Fibroblast of mammary gland (primary cell): ENCODE measurements at places on chromosomes 12 and 14.

DNA sequence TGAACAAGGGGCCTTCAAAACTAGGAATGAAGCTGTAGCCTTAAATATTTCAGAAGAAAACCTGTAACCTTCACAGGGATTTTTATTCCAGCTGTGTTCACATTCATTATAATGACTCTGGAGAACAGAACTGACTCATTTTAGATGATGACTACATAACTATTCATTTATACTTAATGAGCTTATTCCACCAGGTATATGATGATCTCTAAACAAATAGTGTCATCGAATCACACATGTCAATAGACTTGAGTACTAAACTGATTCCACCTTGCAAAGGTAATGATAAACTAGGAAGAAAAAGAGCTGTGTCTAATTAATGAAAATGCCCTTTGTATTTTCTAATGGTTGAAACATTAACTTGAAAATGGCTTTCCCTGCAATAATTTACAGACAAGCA lies 433.2 kb downstream of the PDZRN4 start:
- DNase-seq: no peak

DNA sequence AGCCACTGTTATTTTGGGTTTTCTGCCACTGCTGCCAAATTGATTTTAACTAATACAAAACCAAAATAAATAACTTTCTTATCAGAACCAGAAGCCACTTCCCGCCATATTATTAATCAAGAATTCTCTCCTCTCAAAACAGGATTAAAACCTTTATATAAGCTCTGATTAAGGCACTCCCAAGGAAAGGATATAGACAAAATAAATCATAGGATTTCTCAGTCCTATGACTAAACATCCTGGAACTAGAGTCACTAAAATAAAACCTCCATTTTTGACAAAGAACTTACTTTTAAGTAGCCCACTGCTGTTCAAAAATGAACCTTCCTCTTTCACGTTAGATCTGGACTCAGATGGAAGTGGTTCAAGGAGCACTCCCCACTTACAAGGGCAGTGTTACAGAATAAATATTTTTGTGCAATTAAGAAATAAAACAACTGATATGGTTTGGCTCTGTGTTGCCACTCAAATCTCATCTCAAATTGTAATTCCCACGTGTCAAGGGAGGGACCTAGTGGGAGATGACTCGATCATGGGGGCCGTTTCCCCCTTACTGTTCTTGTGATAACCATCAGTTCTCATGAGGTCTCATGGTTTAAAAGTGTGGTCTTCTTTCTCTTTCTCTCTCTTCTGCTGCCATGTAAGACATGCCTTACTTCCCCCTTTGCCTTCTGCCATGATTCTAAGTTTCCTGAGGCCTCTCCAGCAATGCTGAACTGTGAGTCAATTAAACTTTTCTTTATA lies 26.4 kb downstream of the GXYLT1 start:
- DNase-seq: peak; percentile 31

DNA sequence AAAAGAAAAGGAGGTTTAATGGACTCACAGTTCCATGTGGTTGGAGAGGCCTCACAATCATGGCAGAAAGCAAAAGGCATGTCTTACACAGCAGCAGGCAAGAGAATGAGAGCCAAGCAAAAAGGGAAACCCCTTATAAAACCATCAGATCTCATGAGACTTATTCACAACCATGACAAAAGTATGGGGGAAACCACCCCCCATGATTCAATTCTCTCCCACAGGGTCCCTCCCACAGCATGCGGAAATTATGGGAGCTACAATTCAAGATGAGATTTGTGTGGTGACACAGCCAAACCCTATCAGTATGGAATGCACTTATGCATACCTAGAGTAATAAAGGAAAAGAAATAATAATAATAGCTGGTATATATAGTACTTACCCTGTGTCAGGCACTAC lies 4.5 kb upstream of the GLIPR1 start:
- DNase-seq: no peak

DNA sequence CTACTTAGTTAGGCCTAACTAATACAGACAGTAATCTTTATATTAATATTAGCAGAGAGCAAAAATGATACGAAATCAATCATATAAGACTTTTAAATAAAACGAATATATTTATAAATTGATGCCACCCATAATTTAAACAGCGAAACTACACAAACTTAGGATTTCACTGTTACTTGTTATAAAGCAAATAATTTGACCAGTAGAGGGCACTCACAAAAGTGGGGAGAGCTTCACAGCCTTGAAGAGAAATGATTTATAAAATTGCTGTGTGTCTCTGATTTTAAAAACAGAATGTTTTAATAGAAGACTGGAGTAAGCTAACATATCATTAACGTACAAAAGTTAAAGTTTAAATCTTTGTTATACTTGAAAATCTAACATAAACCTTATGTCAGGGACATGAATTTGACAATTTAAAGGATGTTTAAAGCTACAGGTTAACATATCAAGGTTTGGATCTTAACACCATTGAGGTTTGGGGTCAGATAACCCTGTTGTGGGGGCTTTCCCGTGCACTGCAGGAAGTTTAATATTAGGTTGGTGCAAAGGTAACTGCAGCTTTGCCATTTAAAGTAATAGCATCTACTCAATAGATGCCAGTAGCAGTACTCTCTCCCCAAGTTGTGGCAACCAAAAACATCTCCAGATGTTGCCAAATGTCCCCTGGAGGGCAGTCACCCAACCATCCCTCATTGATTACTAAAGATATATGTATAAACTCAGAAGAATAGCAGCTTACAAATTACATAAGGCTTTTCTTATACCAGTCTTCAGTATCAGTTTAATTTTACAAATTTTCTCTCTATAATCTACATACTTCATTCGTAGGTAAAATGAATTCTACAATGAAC lies 9.3 kb downstream of the KRAS start:
- peak; percentile 67 for DNase-seq

DNA sequence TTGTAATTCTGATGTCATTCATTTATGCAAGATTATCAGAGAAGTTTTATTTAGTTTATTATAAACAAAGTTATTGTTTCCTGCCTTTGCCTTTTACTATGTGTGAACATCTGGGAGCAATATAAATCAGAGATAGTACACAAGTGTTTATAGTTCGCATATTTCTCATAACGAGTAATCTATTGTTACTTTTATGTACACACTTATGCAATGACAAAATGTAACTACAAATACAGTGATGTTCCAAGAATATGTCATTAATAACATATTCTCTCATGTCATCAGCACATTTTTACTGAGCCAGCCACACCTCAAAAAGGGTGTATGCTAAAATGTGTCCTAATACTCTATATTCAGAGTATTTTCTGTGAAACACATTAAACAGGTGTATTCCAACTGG lies 243.2 kb downstream of the ALX1 start:
- no peak for DNase-seq

- DNase-seq: no peak
These were observed 37.9 kb downstream of the KICS2 start for GRCh38 chr12:64184216-64184615.

DNA sequence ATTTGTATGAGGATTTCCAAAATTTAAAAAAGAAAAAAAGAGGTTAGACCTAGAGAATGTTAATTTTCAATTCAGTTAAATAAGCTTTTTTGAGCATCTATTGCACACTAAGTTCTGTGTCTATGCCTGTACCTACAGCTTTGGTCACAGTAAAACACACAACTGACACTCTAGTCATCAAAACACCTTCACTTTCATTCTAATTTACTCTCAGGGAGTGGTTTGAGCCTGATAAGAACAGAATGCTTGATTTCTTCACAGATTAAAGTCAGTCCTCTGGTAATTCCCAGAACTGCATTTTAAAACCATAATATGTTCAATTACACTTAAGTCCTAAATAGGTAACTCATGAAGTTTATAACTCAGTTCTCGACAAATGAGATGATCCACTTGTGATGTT lies 9.2 kb downstream of the SLC5A8 start:
- no peak for DNase-seq

DNA sequence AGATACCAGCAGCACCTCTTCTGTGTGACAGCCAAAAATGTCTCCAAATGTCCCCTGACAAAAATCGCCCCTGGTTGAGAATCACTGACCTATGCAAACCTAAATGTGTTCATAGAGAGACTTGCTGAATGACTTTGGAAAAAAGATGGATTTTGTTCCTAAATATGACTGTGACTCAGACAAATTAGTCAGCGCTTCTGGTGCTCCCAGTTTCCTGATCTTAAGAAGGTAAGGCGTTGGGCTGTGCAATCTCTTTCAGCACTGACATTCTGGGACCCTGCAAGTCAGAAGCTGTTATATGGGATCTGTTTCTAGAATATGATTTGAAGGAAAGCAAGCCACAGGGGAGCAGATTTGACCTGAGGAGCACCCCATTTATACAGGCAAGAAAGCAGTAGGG lies 90.6 kb upstream of the PWP1 start:
- DNase-seq: peak; percentile 53

GRCh38 chr14:69317102-69317755 lies 57.3 kb downstream of the GALNT16 start:
- DNase-seq: peak; percentile 99

- DNase-seq: no peak
These were observed 17.3 kb upstream of the RFLNA start for GRCh38 chr12:124277394-124278241.

GRCh38 chr12:113479590-113480335 lies 8.1 kb upstream of the LHX5 start:
- peak; percentile 15 for DNase-seq

DNA sequence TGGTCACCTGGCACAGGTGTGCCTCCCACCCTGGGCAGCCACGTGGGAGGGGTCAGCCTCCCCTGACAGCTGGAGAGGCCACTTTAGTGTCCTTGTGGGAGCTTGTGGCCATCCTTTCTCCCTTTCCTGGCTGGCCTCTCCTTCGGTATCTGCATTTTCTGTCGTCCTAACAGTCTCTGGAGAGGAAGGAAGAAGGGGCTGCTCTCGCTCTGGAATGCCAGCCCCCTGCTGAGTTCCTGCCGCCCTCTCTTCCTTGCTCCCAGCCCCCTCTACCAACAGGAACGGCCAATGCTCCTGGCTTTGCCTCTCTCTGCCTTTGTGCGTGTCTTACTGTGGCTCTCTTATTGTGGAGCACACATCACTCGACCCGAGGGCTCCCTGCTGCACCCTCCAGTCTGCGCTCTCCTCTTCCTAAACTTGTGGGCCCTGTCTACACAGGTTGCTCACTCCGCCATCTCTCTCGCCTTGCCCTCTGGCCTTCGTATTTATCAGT lies 70.8 kb downstream of the FBXL14 start:
- no peak for DNase-seq

- no peak for DNase-seq
These were observed 1168.4 kb downstream of the AACS start for GRCh38 chr12:126233625-126234024.

- peak; percentile 80 for DNase-seq
These were observed 73.8 kb downstream of the KIAA0586 start for GRCh38 chr14:58501214-58501816.

DNA sequence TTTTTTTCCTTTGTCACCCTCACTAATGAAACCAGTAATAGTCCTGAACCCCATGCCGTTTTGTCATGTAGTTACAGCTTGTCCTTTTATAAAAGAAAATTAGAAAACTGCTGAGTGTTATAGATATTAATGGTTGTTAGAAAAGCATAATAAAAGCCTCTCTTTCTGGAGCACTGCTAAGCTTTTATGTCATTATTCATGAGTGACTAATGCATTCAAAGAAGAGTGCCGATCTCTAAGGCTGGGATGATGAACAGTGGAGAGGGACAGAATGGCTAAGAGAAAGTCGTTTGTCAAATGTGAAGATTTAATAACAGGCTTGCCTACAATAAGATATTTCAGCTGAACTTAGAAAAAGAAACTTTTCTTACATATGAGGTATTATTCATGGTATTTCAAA lies 121.6 kb downstream of the MGAT4C start:
- peak; percentile 52 for DNase-seq

- no peak for DNase-seq
These were observed 156.7 kb downstream of the NUAK1 start for GRCh38 chr12:105982022-105982421.

- no peak for DNase-seq
These were observed 80.7 kb downstream of the NTF3 start for GRCh38 chr12:5512601-5512970.

DNA sequence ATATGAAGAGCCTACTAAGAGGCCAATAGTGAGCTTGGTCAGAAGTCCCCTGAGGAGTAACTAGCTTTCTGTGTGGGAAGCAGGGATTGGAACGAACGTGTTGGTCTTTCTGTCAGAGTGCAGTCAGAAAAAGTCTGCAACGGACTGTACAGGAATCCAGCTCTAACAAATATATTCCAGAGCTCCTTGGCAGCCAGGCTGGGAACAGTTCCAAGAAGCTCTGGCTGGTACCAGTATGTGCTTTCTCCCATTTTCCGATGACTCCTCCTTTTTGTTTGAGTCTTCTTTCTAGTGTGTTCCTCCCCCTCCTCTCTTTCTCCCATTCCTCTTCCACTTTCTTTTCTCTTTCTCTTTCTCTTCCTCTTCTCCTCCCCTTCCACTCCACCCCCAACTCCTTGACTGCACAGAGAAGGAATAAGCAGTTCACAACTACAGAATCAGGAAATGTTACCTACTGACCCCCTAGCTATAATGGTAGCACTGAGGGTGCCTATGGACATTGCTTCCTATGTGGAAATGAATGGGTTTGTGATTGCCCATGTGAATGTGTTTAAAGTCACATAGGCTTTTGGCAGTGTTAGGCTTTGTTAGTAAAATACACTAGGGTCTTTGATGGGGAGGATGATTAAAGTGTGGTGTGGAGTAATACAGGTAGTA lies 59.9 kb downstream of the TTLL5 start:
- peak; percentile 53 for DNase-seq

- DNase-seq: no peak
These were observed 1165.4 kb downstream of the TMEM121 start for GRCh38 chr14:106691601-106692291.

GRCh38 chr12:90360300-90360699 lies 594.7 kb downstream of the CCER1 start:
- DNase-seq: no peak

- peak; percentile 4 for DNase-seq
These were observed 249.1 kb upstream of the PPFIA2 start for GRCh38 chr12:82008251-82008650.

DNA sequence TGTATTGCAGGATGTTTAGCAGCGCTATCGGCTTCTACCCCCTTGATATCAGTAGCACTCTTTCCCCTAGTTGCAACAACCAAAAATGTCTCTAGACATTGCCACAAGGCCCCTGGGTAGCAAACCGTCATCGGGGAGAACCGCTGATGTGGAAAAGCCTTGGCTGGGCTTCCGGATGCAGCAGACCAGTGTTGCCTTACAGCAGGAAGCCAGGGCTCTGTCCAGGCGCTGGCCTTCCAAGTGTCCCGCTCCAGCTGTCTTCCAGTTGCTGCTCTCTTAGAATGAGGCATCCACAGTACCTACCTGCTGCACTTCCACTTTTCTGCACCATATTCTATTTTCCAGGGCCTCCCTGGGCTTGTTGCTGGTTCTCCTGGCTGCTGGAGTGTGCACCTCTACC lies 22.6 kb upstream of the SLC10A1 start:
- no peak for DNase-seq

GRCh38 chr12:95859947-95860850 lies 1.4 kb downstream of the SNRPF start:
- DNase-seq: no peak

GRCh38 chr14:49863487-49864281 lies 11.1 kb upstream of the NEMF start:
- no peak for DNase-seq

- DNase-seq: no peak
These were observed 326.9 kb upstream of the DIO3 start for GRCh38 chr14:101234244-101234937.
